Stimulated activated CD4-positive, alpha-beta T cell treated with anti-CD3 and anti-CD28 coated beads, TNF-alpha, amount 100 ng/mL, for 48 hours (primary cell): ENCODE measurements at places on chromosomes 5 and 9.

GRCh38 chr5:32413466-32414263 lies 30.9 kb downstream of the ZFR start:
- DNase-seq = no peak

GRCh38 chr5:59956130-59956783 lies 62.7 kb upstream of the PDE4D start:
- no peak for DNase-seq

DNA sequence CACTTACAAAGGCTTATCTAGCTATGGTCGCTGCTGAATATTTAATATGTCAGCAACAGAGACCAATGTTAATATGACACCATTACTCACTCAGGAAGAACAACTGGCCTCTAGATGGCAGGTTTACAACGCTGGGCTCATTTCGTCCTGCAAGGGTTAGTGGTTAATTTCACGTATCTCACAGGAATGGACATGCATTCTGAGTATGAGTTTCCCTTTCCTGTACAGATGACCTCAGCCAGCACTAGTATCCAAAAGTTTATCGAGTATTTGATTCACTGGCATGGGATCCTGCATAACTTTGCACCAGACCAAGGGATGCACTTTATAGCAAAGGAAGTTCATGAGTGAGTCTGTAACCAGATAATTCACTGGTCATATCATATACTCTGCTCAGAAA lies 8.7 kb upstream of the TRPC7 start:
- DNase-seq = no peak

DNA sequence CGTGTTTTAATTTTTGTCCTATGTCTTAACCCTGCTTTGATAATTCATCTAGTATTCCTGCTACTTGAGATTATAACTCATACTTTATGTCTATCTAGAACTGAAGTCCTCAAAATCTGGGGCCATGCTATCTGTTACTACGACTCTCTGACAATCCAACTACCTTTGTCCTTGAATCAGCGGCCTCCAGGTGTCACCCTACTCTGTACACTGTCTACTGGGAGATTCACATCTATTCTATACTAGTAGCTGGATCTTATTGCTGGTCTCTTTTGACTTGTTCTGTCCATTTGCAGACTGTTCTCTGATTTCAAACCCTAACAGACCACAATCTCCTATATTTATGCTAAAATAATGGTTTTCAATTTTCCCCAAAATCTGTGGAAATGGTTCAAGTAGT lies 225.5 kb upstream of the ELAVL2 start:
- no peak for DNase-seq

GRCh38 chr5:107736638-107737037 lies 65.9 kb upstream of the EFNA5 start:
- no peak for DNase-seq

- DNase-seq = no peak
Measured at GRCh38 chr5:112919972-112920371, 2.1 kb downstream of the REEP5 start.

GRCh38 chr5:152271420-152271819 lies 133.7 kb downstream of the NMUR2 start:
- DNase-seq = no peak

DNA sequence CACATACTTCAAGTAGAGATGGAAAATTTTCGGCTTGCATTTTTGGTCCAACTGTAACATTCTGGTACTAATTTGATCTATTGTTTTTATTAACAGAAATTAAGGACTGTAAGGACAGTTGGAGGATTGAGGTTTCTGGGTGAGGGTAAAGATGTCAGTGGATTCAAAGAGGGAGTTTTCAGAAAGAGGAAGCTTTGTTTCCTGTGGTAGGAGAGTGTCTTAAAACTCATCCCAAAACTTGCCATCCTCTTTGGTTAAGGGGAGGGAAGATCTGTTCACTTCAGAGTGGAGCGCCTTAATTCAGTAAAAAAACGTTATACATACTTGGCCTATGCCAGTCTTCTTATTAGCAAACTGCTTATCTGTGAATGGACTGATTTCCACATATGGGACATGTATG lies 13.8 kb downstream of the CNTRL start:
- no peak for DNase-seq

- no peak for DNase-seq
Measured at GRCh38 chr5:148152781-148153180, 15.6 kb upstream of the SPINK14 start.

DNA sequence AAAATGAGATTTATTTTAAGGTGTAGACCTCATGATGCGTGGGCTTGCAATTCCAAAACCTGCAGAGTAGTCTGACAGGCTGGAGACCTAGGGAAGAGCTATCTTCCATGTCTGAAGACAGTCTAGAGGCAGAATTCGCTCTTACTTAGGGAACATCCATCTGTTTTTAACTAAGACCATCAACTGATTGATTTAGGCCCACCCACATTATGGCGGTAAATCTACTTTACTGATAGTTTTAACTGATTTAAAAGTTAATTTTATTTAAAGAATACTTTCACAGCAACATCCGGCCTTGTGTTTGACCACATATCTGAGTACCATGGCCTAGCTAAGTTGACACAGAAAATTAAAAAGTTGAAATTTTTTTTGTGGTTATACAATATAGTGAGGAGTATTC lies 6.0 kb upstream of the ST8SIA4 start:
- no peak for DNase-seq

- DNase-seq = no peak
Measured at GRCh38 chr5:133147411-133147810, 95.6 kb downstream of the HSPA4 start.

- DNase-seq = no peak
Measured at GRCh38 chr5:74648835-74649293, 8.3 kb upstream of the ENC1 start.

DNA sequence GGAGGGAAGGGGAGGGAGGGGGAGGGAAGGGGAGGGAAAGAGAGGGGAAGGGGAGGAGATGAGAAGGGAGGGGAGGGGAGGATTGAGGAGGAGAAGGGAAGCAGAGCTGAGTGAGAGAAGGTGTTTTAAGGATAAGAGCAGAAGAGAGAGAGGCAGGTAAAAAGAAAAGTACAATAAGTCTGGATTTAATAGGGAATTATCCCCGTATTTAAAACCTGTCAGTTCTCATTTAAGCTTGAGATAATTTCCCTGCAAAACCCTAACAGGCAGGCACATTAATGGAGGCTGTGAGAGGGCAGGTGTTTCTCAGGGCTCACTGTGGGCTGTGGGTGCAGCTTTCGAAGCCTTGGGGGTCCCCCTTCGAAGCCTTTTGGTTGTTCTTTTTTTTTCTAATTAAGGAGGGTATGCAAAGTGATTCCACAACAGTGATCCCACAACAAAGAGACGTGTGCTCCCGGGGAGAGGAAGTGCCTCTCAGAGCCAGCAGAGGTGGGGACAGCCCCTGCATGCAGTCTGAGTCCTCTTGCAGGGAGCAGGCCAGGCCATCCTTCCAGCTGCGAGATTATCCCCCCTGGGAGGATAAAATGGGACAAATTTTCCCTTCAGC lies 317.9 kb upstream of the IRX1 start:
- DNase-seq = no peak

DNA sequence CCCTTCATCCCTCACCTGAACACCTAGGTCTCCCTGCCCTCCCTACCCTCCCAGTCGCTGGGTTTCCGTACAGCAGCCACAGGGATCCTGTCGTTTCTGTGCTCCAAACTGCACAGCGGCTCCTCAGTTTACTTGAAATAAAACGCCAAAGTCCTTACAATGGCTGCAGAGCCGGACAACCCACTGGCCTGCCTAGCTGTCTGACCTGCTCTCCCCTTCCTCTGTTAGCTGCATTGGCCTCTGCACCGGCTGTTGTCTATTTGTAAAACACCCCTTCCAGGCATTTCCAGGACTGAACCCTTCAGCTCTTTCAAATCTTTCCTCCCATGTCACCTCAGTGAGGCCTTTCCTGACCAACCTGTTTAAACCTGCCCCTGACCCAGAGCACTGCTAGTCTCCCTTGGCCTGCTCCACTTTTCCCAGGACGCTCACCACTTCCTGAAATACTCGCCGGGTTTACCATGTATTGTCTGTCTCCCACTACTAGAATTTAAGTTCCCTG lies 9.1 kb upstream of the MGAT1 start:
- DNase-seq = no peak

DNA sequence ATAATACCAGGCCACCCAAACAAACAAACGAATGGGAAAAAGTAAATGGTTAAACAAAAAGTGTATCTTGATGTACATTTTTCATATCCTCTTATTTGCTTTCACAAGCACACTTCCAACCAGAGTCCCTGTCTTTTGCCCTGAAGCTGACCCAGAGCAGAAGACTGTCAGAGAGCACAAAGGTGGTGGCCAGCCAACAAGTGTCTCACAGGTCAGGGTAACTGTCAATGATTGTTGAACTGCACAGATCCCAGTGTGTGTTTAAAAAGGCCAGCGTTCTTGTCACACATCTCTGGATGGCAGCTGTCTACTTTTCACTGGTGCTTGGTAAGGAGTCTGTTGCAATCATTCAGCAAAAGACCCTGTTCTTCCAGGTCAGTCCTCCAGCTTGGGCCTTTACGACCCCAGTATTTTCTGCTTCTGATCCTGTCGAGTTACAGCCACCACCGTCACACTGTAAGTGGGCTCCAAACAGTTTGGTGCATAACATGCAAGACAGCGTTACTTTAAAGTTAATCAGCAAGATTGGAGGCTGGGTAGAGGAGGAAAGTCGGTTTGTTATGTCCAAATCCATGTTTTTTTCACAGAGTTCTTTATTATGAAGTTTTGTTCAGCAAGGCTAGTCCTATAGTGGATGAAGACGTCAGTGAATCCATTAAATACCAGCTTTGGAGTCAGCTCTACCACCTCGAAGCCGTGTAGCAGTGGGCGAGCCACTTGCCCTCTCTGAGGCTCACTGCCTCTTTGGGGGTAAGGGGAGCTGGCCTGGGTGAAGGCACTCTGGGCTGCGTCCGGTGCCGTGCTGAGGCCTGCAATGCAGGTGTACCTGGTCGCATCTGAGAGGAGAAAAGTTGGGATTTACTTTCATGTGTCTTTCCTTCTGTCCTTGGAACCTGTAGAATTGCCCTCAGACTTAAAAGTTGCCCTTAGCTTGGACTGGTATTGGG lies 265.7 kb downstream of the AOPEP start:
- DNase-seq = no peak

DNA sequence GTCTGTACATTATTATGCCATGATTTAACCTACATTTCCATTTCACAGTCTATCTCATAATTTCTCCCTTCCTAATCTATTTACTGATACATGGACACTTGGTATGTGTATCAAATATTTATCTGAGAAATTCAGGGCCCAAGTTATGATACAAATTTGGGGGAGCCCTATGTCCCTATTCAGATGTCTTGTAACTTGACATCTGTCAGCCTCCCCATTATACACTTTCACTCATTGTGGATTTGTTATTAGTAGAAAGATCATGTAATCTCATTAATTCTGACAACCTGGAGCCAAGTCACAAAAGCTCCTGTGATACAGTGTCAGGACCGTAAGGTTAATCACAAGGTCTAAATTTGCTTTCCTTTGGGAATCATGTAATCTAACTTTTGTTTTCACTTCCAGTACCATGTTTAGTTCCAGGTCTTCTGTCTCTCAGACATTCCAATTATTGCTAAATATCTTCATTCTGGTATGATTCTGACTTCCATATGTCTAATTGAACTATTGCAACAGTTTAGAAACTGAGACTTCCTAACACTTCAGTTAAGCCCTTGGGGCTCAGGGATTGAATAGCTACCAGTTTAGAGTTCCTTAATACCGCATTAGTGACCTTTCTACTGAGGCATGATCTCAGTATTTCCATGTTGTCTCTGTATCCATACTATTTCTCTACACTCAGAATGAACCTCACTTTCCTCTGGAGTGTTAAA lies 182.9 kb upstream of the NUDT12 start:
- DNase-seq = no peak

DNA sequence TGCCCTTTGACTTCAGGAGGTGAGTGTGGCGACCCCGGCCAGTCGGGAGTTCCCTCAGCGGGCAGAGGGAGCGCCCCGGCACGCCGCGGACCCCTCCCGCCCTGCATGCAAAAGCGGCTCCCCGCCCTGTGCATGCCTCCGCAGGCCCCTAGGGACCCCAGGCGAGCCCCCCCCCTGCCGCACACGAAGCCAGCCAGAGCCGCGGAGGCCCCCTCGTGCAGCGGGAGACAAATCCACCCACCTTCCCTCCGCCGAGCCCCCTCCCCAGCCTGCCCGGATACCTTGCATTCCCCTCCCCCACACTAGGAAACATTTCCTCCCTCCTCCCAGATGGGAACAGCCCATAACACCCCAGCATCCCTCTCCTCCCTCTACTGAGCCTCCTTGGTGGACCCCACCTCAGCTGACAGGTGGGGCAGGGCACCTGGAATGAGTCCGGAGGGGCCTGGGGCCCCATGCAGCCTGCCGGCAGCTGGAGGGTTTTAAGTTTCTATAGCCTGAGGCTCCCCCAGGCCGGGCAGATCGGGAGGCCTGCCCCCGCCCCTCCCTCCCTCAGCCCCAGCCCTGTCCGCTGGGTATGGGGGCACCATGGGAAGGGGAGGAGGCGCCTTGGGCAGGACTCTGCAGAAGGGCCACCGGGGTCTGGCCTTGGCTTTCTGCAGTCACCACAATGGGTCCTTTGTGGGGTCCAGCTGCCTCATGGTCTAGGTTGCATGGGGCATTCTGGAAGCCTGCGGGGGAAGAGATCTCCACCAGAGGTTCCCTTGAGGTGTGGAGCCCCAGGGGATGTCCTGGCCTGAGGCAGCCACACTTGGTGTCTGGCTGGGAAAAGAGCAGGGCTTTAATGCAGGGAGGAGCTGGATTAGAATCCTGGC lies 601 bp downstream of the ERGIC1 start:
- peak; percentile 16 for DNase-seq

DNA sequence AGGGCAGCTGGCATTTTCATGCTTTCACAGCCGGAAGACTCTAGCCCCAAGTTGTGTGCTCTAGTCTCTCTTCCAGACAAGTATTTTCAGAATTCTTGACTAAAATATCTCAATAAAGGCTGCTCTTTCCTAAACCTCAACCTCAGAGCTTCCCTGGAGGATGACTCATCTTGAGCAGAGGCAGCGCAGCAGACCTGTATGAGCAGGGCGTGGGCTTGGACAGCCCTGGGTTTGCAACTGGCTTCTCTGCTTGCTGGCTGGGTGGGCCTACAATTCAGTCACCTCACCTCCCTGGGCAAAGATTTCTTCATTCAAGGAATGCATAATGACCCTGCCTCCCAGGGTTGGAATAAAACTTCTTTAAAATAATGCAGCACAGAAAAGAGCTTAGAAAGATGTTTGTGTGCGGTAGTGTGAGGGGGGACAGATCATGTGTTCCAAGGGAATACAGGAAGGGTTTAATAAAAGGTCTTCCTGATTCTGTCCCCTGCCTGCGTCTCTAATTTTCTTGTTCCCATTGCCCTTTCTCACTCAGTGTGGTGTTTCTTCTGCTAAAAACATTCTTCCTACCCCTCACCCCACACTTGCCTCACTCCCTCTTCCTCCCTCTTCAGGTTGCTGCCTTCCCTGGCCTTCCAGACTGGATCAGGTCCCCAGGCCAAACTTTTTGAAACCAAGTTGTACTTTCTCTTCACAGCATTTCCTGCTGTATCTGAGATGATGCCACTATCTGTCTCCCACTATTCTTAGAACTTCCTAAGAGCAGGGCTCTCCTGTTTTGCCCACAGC lies 39.4 kb upstream of the MAP1B start:
- no peak for DNase-seq

GRCh38 chr5:131112424-131112823 lies 52.6 kb downstream of the HINT1 start:
- no peak for DNase-seq

- no peak for DNase-seq
Measured at GRCh38 chr9:110894731-110895130, 143.5 kb downstream of the LPAR1 start.
